ENCODE measurements at places on chromosomes 16 and 17. TPM values are rescaled to one million over a fixed set of nuclear protein-coding genes. Genes with fewer than 3 reads are reported as not detected.

Gene C16orf46
- 1.2 TPM for total RNA-seq

DNA sequence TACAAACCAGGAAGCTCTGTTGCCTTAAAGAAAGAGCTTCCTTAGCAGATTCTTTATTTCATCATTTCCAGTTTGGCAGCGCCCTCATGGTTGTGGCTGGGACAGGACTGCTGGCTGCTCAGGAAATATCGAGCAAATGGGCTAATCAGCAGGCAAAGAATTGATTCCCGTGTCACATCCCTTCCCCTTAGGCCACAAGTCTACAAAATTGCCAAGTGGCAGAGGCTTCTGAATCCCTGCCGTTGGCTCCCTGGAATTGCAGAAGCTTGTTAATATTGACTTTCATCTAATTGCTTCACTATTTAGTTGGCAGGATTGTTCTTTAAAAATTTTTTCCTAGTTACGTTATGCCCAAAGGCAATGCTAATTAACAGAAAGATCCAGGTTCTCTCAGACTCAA lies 456.3 kb upstream of the ERCC4 start:
- DNase-seq: no peak

Gene HOXB7
- total RNA-seq: 17.0 TPM

Gene KRTAP16-1
- total RNA-seq: not detected

Gene ACACA
- total RNA-seq: 80.5 TPM

DNA sequence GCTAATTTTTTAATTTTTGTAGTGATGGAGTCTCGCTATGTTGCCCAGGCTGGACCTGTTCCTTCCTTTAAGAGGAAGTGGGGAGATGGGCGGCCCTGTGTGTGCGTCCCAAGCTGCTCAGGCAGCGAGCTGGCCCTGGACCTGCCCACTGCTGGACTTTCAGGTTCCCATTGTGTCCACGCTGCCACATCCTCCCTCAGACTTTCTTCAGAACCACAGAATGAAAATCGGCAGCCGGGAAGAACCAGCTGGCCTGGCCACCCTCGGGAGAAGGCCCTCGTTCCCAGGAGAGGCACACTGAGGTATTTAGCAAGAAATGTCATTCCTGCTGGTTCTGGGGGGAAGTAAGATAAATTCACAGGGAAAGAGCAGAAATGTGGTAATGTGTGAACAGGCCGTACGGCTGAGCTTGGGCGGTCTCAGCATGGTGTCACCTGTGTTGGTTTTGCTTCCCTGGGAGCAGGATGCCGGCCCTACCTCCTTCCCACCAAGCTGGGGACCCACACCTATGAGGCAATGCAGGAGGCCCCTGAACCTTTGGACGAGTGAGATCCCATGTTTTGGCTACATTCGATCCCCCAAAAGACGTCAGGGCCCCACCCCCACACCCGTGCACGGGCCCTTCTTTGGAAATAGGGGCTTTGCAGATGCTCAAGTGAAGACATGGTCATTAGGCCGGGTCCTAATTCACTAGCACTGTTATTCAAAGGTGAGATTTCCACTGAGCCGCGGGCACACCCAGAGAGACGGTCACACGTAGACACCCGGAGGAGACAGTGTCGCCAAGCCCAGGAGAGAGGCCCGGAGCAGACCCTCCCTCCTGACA lies 35.9 kb upstream of the ZNF469 start:
- no peak for DNase-seq

DNA sequence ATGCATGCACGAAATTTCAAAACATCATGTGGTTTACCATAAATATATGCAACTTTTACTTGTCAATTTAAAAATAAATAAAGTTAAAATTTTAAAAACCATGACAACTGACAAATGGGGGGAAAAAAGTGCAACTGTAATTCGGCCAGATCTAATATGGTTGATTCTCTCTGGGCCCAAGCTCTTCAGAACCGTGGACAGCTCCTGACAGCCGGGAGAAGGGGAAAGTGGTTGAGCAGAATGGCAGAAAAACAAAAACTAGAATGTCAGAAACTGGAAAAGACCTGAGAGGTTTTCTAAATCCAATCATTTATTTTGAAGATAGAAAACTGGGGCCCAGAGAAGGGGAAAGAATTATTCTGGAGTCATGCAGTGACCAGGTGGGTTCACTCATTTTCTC lies 126.6 kb downstream of the TMEM132E start:
- peak; percentile 10 for DNase-seq

Gene CFAP97D1
- total RNA-seq: not detected

GRCh38 chr17:32916134-32916533 lies 11.8 kb upstream of the TMEM98 start:
- DNase-seq: no peak

DNA sequence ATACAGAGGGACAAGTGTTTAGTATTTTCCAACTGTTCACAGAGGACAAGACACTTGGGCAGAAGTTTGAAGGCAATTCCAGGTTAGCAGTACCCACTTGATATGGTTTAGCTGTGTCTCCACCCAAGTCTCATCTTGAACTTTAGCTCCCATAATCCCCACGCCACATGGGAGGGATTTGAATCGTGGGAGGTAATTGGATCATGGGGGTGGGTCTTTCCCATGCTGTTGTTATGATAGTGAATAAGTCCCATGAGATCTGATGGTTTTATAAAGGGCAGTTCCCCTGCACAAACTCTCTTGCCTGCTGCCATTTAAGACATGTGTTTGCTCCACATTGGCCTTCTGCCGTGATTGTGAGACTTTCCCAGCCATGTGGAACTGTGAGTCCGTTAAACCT lies 668.9 kb downstream of the MAF start:
- DNase-seq: no peak
